ENCODE measurements at places on chromosomes 6 and 20. TPM values are rescaled to one million over a fixed set of nuclear protein-coding genes. Genes with fewer than 3 reads are reported as not detected.

SCUBE3 gene
- polyA plus RNA-seq, result 0.02 TPM

SLC25A27 gene
- 17.8 TPM for polyA plus RNA-seq

SASH1 gene
- polyA plus RNA-seq, result 18.8 TPM

PPIL6 gene
- 8.5 TPM for polyA plus RNA-seq

RAB5IF gene
- polyA plus RNA-seq, result 202 TPM

PLAGL1 gene
- 29.2 TPM for polyA plus RNA-seq

FOXA2 gene
- 24.8 TPM for polyA plus RNA-seq

APMAP gene
- 87.0 TPM for polyA plus RNA-seq

GPX5 gene
- polyA plus RNA-seq, result not detected

SRMS gene
- 0.06 TPM for polyA plus RNA-seq

SLC17A3 gene
- not detected for polyA plus RNA-seq

RAMACL gene
- 0.30 TPM for polyA plus RNA-seq

OVOL2 gene
- polyA plus RNA-seq, result 2.7 TPM

ERVFRD-1 gene
- 0.06 TPM for polyA plus RNA-seq

FAXC gene
- 4.0 TPM for polyA plus RNA-seq

HLA-DQB2 gene
- polyA plus RNA-seq, result 0.74 TPM

MAP7 gene
- 8.4 TPM for polyA plus RNA-seq

MOCS1 gene
- 18.8 TPM for polyA plus RNA-seq

CD24 gene
- polyA plus RNA-seq, result 62.3 TPM

AIF1 gene
- polyA plus RNA-seq, result 345 TPM

ME1 gene
- polyA plus RNA-seq, result 10.8 TPM

GNMT gene
- 4.5 TPM for polyA plus RNA-seq

NAPB gene
- 5.1 TPM for polyA plus RNA-seq

HDGFL1 gene
- polyA plus RNA-seq, result not detected

BCAS1 gene
- polyA plus RNA-seq, result 2.9 TPM

RAET1L gene
- not detected for polyA plus RNA-seq

RCAN2 gene
- polyA plus RNA-seq, result 4.5 TPM

NKAPL gene
- polyA plus RNA-seq, result 0.81 TPM

RIPOR3 gene
- 7.4 TPM for polyA plus RNA-seq

NR2E1 gene
- 0.01 TPM for polyA plus RNA-seq
